ENCODE measurements at places on chromosomes 2 and 18.

GRCh38 chr18:33231474-33232317, 208.8 kb downstream of the CCDC178 start:
- DNase-seq: peak; percentile 2

GRCh38 chr2:164802095-164802707, 39.4 kb downstream of the COBLL1 start:
- no peak for DNase-seq

GRCh38 chr2:66446941-66447340, 12.0 kb downstream of the MEIS1 start:
- no peak for DNase-seq

DNA sequence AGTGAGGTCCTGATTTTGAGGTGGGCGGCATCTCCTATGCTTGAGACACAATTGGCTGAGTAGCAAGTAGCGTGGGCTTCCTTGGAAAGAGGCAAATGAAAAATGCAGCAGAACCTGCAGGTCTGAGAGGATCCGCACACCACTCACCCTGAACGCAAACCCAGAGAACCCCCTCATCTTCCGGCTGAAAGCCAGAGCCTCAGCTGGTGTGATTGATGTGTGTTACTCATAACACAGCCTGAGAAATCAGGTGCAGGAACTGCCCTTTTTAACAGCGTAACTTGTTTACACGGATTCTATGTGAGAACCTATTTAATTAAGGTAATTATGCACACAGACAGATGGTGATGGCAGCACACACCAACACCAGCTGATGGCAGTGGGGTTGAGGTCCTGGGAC, 123.4 kb downstream of the MRO start:
- DNase-seq: no peak

GRCh38 chr2:235087832-235088495, 136.1 kb downstream of the SH3BP4 start:
- no peak for DNase-seq
